ENCODE measurements at places on chromosomes 1 and 21. TPM values are rescaled to one million over a fixed set of nuclear protein-coding genes. Genes with fewer than 3 reads are reported as not detected.

PLA2G2F gene
- total RNA-seq, result not detected

SH3BGR gene
- 89.3 TPM for total RNA-seq

PDE4B gene
- 17.2 TPM for total RNA-seq

BTBD8 gene
- 5.5 TPM for total RNA-seq

HAO2 gene
- total RNA-seq, result not detected

SAMSN1 gene
- total RNA-seq, result 1.1 TPM

PTPRF gene
- total RNA-seq, result 9.3 TPM

TMIGD3 gene
- total RNA-seq, result 0.43 TPM

CTNNBIP1 gene
- 47.3 TPM for total RNA-seq

MTMR11 gene
- total RNA-seq, result 2.5 TPM

HSPA6 gene
- 5.6 TPM for total RNA-seq

LCE3D gene
- not detected for total RNA-seq

WLS gene
- 116 TPM for total RNA-seq

TFF3 gene
- total RNA-seq, result 5.1 TPM

MYBPHL gene
- 0.60 TPM for total RNA-seq

RAB3B gene
- not detected for total RNA-seq

SPOCD1 gene
- 1.2 TPM for total RNA-seq

HPDL gene
- total RNA-seq, result 0.45 TPM

COL18A1 gene
- 50.4 TPM for total RNA-seq

SLC9A1 gene
- total RNA-seq, result 19.8 TPM

MCOLN2 gene
- total RNA-seq, result not detected

DMBX1 gene
- not detected for total RNA-seq

PANK4 gene
- 36.9 TPM for total RNA-seq

ZNF683 gene
- 1.3 TPM for total RNA-seq

KRTAP7-1 gene
- not detected for total RNA-seq

CACNA1S gene
- total RNA-seq, result 0.04 TPM

SHISAL2A gene
- not detected for total RNA-seq

PCSK9 gene
- total RNA-seq, result not detected

CFHR5 gene
- total RNA-seq, result not detected

PTCH2 gene
- 0.49 TPM for total RNA-seq

PAPPA2 gene
- total RNA-seq, result 0.16 TPM

COL11A1 gene
- not detected for total RNA-seq

POU2F1 gene
- 6.2 TPM for total RNA-seq

ST6GALNAC5 gene
- 0.26 TPM for total RNA-seq

SPRR3 gene
- not detected for total RNA-seq

ATP5PF gene
- total RNA-seq, result 862 TPM

CYP4X1 gene
- total RNA-seq, result 1.4 TPM

INPP5B gene
- 11.0 TPM for total RNA-seq

KRTAP21-2 gene
- total RNA-seq, result not detected

PLEKHN1 gene
- total RNA-seq, result not detected

SELP gene
- 9.6 TPM for total RNA-seq

CCDC17 gene
- total RNA-seq, result 1.2 TPM

LCK gene
- 0.99 TPM for total RNA-seq

DCST1 gene
- not detected for total RNA-seq

Data from heart right ventricle (tissue), 16 donors.